ENCODE measurements at places on chromosomes 12 and 14.
A peak's percentile ranks its signal among the peaks of the same experiment; 100 is the strongest.

GRCh38 chr12:53324113-53324778, 2.8 kb upstream of the AAAS start:
- peak; percentile 40 for DNase-seq

DNA sequence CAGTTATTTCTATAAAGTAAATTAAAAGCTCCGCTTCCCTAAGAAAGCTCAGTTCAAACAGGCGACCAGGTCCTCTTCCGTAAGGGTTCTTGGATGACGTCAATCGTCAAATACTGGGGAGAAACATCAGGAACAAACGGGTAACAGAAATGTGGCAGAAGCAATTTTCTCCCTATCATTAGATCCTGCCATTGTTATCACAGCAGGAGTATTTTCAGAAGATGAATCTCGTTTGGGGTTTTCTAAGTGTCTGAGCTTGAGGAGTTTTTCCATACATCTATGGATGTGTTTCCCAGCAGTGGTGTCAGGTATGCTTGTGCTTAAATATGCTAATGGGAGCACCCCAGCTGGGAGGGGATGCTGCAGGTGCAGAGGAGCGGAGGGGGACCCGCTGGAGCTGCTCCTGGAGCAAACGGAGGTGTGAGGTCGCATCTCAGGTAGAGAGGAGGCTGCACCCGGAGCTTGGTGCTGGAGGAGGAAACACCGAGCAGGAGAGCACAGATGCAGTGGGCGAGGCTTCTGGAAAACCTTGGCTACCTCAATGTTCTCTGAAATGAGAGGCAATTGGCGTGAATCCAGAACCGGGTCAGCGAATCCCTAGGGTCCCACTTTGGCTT, 795.5 kb downstream of the AACS start:
- no peak for DNase-seq

DNA sequence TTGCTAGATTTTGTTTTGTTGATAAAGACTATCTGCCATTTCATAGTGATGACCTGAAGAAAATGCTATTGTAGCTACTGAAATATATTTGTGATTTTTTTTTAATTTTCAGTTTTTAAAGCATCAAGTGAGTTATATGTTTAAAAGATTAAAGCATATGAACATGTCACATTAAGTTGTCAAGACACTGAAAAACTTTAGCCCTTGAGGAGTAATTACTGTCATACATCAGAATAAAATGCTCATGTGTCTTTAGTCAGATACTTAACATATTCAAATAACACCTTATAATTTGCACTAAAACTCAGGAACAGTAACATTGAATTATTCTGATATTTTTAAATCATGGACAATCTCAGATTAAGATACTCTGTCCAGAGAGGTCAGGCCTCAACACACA, 108.1 kb upstream of the ATXN7L3B start:
- DNase-seq, result no peak

GRCh38 chr12:127729381-127729780, 537.6 kb upstream of the TMEM132C start:
- no peak for DNase-seq

DNA sequence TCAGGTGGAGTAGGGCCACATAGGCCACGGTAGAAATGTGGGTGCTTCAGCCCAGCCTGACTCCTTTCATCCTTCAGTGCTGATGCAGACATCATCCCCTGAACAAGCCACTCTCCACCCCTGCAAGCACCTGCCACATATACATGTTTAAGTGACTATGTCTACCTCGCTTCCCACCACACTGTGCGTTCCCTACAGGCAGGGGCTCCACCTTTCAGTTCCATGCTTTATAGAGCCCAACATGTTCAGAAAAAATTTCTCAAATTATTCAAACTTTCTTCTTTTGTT, 11.6 kb downstream of the SLC7A7 start:
- DNase-seq, result no peak

GRCh38 chr12:28780096-28780495, 369.0 kb upstream of the FAR2 start:
- no peak for DNase-seq

GRCh38 chr12:12202105-12202504, 64.7 kb downstream of the LRP6 start:
- DNase-seq, result no peak

- DNase-seq, result no peak
These were observed 98.9 kb downstream of the BCL11B start for GRCh38 chr14:99173086-99173485.

DNA sequence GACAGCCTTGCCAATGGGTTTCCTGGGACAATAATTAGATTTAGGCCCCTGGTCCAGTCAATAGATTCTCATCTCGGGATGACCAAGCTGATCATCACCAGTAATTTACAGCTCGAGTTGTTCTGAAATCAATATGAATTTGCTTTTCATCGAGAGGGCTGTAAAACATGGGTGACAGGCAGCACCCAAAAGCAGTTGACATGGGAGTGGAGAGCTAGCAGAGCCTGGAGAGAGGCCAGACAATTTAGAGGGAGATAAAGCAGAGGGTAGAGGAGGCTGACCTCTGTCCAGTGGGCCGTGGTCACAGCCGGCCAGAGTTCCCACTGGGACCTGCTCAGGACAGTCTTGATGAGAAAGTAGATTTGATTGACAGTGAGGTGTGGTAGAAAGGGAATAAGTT, 157.3 kb downstream of the ASCL4 start:
- DNase-seq, result no peak

- DNase-seq, result no peak
These were observed 75.9 kb upstream of the TSPAN11 start for GRCh38 chr12:30850684-30851083.

GRCh38 chr12:84960918-84961317, 48.3 kb upstream of the SLC6A15 start:
- no peak for DNase-seq

GRCh38 chr12:127450826-127451225, 816.1 kb upstream of the TMEM132C start:
- no peak for DNase-seq

All from GM18507 (cell line).